GM10248 (cell line): ENCODE measurements at places on chromosomes 3 and 15.

DNA sequence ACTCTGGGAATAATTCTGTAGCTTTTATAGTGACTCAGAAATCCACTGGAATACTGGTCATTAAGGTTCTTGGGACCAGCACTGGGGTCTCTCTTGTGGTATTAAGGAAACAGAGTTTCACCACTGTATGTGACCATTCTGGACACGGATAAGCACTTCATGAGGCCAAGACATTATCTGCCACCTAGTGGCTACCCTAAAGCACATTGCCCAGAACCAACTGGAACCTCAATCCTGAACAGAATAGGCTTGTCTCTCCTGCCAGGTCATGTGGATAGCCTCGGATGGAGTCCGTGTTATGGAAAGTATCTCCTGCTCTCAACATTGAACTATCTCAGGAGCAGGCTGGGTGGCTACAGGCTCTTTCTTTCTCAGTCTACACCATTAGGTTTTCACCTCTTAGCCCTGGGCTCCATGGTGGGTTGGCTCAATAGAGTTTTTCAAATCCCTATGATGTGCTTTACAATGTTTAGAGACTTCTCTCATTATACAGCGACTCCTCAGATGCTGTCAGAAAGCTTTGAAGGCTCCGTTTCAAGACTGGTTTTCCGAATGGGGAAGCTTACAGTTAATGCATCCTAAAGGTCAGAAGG lies 167.6 kb upstream of the ST8SIA2 start:
- peak; percentile 21 for DNase-seq

- no peak for DNase-seq
Observed at GRCh38 chr3:139480585-139480984, 4.3 kb upstream of the RBP2 start.

DNA sequence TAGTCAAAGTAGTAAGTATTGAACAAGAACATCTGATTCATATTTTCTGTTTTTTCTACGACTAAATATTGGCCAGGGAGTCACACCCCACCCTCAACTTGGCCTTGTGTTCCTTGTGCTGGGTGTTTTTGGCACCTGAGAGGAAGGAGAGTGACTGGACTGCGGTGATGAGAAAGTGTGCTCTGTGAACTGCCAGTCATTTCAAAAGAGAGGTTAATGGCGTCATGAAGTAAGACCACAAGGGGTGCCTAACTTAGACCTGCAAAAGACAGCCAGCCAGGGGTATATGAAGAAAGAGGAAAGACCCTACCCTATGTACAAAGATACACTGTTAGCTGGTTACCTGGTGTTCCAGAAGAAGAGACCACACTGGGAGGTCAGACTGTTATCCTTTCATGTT lies 58.4 kb upstream of the COL8A1 start:
- DNase-seq: no peak

- DNase-seq: no peak
Observed at GRCh38 chr3:122092460-122093165, 37.5 kb downstream of the CD86 start.

- no peak for DNase-seq
Observed at GRCh38 chr3:170598091-170598502, 12.2 kb upstream of the SLC7A14 start.

- DNase-seq: no peak
Observed at GRCh38 chr3:180184816-180185215, 148.1 kb upstream of the PEX5L start.

DNA sequence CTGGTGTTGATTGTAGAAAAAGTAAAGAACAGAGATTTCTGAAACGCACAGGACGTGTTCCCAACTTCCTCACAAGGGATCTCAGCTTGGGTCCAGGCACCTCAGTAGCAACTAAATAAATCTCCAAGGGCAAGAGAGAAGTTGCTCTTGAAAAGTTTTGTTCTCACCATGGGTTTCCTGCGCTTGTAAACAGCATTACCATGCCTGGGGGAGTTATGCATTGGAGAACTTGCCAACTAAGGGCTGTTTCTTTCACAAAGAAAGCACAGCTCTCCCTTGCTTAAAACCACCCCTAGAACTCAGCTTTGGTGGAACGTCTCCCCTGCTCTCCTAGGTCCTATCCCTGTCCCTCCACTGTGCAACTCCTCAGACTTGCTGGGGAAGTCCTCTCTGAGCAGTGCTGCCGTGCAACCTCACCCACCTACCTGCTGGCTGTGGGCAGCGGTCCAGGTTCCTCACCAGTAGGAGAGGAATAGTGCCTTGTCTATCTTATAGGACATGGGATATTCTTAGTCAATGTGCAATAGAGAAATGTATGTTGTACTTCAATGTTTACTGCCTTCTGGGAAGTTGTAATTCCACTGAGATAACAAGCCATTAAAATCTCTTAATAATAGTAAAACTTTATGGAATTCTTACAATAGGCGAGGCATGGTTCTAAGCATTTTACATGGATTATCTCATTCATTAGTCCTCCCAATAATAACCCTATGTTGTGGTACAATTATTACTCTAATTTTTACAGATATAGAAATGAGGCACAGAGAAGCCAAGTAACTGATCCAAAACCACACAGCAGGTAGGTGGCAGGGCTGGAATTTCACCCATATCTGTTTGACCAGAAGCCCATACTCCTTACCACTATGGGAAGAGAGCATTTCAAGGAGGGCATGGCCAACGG lies 51.5 kb downstream of the UMPS start:
- DNase-seq: no peak

- no peak for DNase-seq
Observed at GRCh38 chr3:52752045-52752660, 18.6 kb downstream of the NEK4 start.

DNA sequence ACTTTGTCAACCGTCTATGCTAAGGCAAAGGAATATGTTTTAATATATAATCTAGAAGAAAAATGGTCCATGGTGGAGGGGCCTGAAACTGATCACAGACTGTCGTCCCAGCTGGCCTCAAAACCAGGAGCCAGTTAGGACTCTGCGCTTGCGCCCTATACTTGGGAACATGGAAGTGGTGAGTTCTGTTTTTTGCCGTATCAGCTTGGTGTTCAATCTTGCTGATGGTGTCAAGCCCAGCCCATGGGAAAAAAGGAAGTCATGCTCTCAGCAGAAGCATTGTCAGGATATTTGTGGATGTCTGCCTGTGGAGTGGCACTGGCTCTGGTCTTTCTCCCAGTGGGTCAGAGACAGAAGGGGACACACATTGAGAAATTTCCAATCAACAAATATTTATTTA lies 342.0 kb upstream of the CTDSPL start:
- DNase-seq: no peak
